ENCODE measurements at places on chromosomes 2 and 18.

- DNase-seq, result no peak
Measured at GRCh38 chr2:173157676-173158293, 82.1 kb downstream of the MAP3K20 start.

GRCh38 chr18:65091744-65092329 lies 659.0 kb upstream of the CDH7 start:
- DNase-seq, result no peak

DNA sequence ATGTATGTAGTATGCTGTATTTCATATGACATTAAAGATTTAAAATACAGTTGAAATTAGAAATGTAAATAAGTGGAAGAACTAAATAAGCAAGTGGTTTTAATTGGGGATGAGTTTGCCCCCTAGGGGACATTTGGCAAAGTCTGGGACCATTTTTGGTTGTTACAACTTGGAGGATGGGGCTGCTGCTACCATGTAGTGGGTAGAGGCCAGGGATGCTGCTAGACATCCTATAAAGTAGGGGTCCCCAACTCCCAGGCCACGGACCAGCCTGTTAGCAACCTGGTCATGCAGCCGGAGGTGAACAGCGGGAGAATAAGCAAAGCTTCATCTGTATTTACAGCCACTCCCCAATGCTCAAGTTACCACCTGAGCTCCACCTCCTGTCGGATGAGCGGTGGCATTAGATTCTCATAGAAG lies 27.9 kb upstream of the ASNSD1 start:
- DNase-seq, result no peak

- DNase-seq, result peak; percentile 94
Measured at GRCh38 chr2:160269803-160270570, 69.9 kb upstream of the ITGB6 start.

- no peak for DNase-seq
Measured at GRCh38 chr2:238814815-238815214, 33.1 kb upstream of the TWIST2 start.

GRCh38 chr2:20452551-20452950 lies 5.7 kb downstream of the RHOB start:
- peak; percentile 62 for DNase-seq

- DNase-seq, result no peak
Measured at GRCh38 chr2:5145053-5145452, 547.1 kb upstream of the SOX11 start.

GRCh38 chr18:36680042-36680441 lies 148.8 kb downstream of the TPGS2 start:
- DNase-seq, result no peak

GRCh38 chr2:86352137-86352726 lies 14.8 kb upstream of the REEP1 start:
- DNase-seq, result no peak

GRCh38 chr2:145185696-145186095 lies 665.8 kb upstream of the ZEB2 start:
- no peak for DNase-seq

DNA sequence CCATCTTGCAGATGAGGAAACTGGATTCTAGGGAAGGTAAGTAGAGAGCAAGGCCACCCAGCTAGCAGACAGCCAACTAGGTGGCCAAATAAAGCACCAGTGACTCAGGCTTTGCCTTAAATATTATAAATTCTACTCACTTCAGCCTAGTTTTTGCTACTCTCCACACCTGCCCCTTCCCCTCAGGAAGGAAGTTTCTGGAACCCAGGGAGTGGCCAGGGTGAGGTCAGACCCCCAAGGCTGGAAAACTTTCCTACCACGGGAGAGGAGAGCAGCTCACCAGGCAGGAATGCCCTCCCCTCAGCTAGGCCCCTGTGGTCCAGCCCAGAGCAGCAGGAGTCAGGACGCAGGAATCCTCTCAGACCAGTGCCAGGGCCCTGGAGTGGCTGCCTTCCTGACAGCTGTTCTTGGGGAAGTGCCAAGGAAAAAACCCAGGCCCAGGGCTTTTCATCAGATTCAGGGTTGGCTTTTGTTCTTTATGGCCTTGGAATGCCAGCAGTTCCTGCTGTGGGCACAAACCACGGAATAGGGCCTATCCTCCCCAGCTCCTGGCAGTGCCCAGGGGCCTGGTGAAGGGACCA lies 5.1 kb upstream of the PAX8 start:
- DNase-seq, result no peak

DNA sequence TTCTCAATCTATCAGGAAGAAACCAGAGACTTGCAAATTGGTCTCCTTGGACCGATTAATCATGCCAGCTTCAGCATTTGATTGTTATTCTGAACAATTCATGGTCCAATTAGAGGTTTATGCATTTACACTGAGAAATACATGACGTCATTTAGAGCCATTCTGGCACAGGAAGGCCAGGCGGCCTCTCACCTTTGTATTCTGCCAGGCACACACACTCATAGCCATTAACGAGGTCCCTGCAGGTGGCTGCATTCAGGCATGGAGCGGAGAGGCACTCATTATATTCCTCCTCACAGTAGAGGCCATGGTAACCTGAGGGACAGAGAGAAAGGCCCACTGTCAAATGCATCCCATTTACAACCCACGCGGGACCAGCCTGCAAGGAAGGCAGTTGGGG lies 146.8 kb upstream of the PID1 start:
- no peak for DNase-seq

- no peak for DNase-seq
Measured at GRCh38 chr18:54117853-54118773, 106.4 kb downstream of the MBD2 start.

- peak; percentile 64 for DNase-seq
Measured at GRCh38 chr2:46180189-46180588, 117.0 kb upstream of the EPAS1 start.

DNA sequence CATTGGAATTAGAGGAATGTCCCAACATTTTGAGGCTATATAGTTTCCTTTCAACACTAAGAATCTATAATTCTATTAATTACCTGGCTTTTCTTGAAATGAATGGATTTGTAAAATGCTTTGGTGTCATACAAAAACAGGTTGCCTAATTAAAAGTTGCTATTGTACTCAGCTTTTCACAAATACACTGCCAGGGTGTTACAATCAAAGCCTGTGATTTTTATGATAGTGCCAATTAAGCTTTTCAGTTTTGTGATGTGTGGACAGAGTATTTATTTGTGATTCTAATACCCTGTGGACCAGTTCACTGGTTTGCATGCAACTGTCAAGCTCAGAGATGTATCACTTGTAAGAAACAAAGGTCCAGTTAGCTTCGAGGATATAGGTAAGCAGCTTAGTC lies 71.8 kb downstream of the NAB1 start:
- DNase-seq, result no peak

DNA sequence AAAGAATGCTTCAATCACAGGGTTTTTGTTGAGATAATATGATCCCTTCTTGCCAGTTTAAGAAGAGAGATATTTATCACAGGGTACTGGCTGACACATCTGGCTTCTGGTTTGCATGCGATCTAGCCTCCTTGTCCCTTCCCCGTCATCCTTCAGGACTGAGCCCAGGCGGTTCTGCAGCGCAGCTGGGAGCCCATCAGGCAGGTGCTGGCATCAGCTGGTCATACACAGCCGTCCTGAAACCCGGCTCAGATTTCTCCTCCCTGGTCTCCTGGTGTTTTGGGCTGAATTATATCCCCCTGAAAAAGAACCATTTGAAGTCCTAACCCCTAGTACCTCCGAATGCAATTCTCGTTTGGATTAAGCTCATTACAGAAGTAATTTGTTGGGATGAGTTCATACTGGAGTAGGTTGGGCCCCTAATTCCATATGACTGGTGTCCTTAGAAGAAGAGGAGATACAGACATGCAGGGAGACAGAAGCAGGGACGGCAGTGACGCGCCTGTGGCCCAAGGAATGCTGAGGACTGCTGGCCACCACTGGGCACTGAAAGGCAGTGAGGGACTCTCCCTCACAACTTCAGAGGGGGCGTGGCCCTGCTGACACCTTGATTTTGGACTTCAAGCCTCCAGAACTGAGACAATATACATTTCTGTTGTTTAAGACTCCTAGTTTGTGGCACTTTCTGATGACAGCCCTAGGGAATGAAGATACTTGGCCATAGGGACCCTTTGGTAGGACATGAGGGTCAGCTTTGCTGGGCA lies 83.9 kb upstream of the ODC1 start:
- DNase-seq, result peak; percentile 65

DNA sequence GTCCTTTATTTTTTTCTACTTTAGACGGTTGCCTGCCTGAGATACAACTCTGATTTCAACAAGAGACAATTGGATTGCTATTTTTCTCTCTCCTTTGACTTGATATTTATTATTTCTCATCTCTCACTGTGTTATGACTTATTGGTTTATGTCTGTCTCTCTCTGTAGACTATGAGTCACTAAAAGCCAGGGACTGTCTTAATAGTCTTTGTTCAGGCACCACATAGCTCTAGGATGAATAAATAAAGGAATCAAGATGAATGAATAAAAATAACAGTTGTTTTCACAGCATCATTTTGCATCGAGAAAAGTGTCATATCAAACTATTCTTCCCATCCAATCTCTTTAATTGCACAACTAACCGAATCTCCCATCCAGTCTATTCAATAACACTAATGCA lies 31.4 kb upstream of the CD28 start:
- no peak for DNase-seq

DNA sequence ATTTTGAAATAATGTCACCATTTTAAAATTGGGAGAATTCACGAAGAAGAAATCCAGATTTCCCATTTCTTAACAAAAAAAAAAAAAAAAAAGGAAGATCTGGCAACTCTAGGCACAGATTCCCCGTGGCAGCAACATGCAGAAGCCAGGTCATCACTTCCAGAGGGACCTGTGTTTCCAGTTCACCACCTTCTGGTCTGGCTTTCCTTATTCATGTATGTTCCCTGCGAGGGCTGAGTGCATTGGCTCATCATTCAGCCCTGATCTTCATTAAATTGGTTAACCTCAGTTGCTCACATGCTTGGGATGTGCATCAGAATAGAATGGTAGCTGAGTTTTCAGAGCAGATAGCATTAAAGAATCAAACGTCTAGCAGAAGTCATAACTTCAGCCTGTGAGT lies 25.0 kb upstream of the MAP3K20 start:
- no peak for DNase-seq

DNA sequence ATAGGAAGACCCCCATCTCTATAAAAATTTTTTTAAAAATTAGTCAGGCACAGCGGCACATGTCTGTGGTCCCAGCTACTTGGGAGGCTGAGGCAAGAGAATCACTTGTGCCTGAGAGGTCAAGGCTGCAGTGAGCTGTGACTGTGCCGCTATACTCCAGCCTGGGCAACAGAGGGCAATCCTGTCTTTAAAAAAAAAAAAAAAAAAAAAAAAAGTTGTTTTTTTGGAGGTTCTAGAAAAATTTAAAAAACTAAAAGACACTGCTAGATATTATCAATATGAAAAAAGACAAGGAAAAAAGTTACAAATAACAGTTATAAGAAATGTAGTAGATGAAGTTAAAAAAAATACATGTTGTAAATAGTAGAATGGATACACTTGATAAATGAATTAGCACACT lies 56.1 kb upstream of the C2orf15 start:
- no peak for DNase-seq

GRCh38 chr2:74000666-74001065 lies 16.0 kb downstream of the TET3 start:
- DNase-seq, result no peak

DNA sequence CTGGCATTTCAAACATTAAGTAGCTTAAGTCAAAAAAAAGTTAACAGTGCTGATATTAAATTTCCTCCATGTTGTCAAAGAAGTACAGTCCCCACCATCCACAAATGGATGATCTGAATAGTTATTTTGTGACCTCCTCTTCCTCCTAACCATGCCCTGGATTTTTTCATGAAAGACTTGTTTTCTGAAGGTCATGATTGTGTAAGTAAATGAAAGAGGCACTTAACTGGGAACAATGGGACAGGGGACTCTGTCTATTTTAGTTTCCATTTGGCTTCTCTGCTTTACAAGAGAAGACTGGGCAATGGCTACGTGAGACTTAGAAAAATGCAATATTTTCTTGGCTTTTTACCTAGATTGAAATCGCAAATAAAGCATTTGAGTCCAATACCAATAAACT lies 32.2 kb downstream of the PECR start:
- DNase-seq, result no peak

DNA sequence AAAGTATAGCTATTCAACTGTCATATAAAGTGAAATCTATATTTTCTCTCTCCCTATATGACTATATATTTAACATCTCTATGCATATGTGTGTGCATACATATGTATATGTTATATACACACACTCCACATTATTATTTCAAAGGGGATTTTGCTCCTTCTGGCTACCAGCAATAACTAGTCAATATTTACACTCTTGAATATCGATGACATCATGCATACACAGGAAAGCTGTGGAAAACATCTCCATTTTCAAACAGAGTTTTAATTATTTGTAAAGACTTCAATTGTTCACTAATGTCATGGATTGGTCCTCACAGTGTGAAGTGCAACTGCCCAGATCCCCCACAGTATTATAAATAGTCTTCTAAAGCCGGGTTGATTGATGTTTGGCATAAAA lies 195.9 kb upstream of the TCF4 start:
- DNase-seq, result no peak

GRCh38 chr2:65846989-65847678 lies 414.7 kb upstream of the SPRED2 start:
- DNase-seq, result no peak

DNA sequence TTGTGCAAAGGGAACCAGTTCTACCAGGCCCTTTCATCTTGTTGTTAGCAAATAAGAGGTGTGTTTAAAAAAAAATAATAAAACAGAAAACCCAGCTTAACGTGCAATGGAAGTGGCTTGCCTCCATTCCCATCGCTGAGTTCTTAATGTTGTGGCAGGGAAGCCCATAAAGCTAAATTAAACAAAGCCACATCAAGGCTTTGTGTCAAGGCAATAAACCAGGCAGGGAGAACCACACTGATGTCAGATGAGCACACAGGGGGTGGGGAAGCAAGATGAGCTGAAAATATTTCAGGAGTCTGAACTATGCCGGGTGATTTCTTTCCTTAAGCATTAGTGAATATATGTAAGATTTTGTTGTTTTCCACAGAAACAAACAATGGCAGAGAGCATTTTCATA lies 73.5 kb downstream of the PHLPP1 start:
- no peak for DNase-seq

DNA sequence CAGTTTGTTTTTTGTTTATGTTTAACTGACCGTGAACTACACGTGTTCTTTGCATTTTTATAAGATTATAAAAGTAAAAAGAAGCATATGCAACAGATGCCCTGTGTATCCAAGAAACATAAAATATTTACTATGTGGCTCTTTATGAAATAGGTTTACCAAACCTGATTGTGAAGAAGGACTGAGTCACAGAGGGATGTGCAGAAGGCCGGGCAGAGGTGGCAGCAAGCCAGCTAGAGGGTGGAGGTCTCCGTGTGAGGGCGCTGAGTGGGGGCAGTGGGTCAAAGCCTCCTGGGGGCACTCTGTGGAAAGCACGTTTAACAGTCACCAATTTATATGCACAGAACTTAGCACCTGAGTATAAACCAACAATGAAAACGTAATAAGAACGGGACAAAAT lies 97.2 kb downstream of the TMEM18 start:
- no peak for DNase-seq

DNA sequence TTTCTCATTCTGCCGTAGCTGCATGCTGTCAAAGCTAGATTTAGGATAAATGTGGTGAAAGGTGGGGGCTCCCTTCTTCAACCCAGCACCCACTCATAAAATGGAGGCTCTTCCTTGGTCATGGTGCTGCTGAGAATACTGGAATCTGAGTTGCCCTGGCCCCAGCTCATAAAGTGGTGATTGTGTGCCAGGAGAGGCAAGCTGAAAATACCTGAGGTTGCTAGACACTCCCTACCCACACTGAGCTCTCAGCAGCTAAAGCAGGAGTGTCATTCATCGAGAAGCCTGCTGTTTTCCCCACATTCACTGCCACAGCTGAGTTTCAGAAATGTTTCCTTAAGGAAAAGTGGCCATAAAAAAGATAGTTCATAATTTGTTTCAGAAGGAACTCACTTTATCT lies 297.1 kb upstream of the RBMS1 start:
- DNase-seq, result no peak

Data from mesenteric fat pad (tissue), 1 donor.